ENCODE measurements at places on chromosomes 2 and 18. TPM values are rescaled to one million over a fixed set of nuclear protein-coding genes. Genes with fewer than 3 reads are reported as not detected.

GRCh38 chr2:215791481-215791937 is 221.8 kb downstream of the MREG start:
- no peaks in the 10 kb centered on the region for H3K27me3 ChIP-seq
- no peak for DNase-seq
- no peak overlapping the region for H3K27ac ChIP-seq
- H3K4me3 ChIP-seq: no peak overlapping the region
- peaks cover 15% of the 10 kb centered on the region for H3K4me1 ChIP-seq

ANKRD30BL gene
- total RNA-seq: not detected

- H3K27ac ChIP-seq: no peak overlapping the region
- no peaks in the 10 kb centered on the region for H3K36me3 ChIP-seq
- H3K27me3 ChIP-seq: no peaks in the 10 kb centered on the region
- no peak for DNase-seq
- H3K4me1 ChIP-seq: no peaks in the 10 kb centered on the region
Observed at GRCh38 chr2:8974016-8974415, 29.5 kb downstream of the MBOAT2 start.

DNA sequence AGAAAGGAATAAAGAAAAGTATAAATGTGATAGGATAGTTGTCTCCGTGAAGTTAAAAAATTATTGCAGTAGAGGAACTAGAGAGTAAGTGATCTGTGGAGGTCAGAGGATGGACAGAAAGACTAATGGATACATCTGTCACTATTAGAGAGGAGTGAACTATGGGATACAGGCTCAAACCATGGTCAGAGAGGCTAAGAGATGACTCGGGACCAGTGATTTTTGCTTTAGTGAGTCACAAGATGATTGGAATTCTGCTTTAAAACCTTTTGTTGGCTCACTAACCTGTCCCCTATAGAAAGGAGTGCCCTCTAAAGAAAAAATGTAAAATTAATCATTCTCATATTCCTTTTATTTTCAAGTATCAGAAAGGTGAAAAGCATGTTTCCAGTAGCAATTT is 30.3 kb downstream of the ALMS1 start:
- H3K27me3 ChIP-seq: no peaks in the 10 kb centered on the region
- peaks cover 6% of the 10 kb centered on the region for H3K4me1 ChIP-seq
- H3K36me3 ChIP-seq: peaks cover 2% of the 10 kb centered on the region

EN1 gene
- not detected for total RNA-seq

GRCh38 chr2:207123335-207123744 is 42.4 kb downstream of the KLF7 start:
- peaks cover 69% of the 10 kb centered on the region for H3K4me1 ChIP-seq
- H3K27me3 ChIP-seq: no peaks in the 10 kb centered on the region
- peak overlapping the region; percentile 55 for H3K4me3 ChIP-seq
- H3K27ac ChIP-seq: peak overlapping the region; percentile 25
- H3K36me3 ChIP-seq: peaks cover 4% of the 10 kb centered on the region

DNA sequence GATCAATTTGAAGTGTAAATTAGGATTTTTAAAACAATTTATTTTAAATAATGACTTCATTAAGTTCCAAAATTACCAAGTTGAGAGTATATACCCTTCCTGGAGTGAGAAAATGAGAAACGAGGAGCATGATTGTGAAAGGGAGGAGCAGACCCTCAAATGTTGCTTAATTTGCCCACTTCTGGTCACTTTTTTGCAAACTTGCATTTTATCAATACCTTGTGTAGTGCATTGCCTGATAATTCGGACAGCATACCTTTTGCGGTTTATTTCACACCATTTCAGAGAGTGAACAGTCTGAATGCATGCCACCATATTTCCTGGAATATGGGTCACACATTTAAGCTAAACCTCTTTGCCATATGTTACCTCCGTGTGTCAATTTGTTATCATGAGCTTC is 669.7 kb downstream of the RNF144A start:
- H3K27ac ChIP-seq: no peak overlapping the region
- H3K27me3 ChIP-seq: no peaks in the 10 kb centered on the region
- DNase-seq: no peak
- H3K4me3 ChIP-seq: no peak overlapping the region
- H3K36me3 ChIP-seq: peaks cover 27% of the 10 kb centered on the region

DNA sequence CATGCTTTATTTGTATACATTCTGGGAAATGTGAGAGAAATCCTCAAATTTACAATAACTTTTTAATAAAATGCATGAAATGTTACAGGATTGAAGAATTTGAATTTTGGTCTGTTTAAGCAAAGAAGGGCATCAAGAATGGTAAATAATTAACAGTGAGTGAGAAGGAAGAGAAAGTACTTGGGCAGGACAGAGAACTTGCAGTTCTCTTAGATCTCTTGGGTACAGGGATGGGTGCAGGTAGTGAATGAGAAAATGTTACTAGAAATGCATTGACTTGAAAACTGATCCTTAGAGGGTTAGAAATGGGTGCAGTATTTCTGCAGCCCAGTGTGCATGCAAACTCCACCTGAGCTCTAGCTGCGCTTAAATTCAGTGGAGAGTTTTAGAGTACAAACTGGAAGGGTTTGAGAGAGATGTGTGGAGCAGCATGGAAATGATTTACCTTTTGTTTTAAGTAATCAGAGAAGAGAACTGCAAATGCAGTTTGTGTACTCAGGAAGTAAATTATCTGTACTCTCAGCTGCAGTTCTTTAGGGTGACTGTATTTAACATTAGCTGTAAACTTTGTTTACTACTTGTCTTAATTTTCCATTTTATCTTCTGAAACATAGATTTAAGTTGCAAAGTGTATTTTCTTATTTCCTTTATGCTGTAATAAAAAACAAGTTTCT is 51.0 kb upstream of the RAB27B start:
- H3K36me3 ChIP-seq: peaks cover 2% of the 10 kb centered on the region
- no peak overlapping the region for H3K27ac ChIP-seq
- peaks cover 21% of the 10 kb centered on the region for H3K4me1 ChIP-seq
- no peak overlapping the region for H3K4me3 ChIP-seq
- peaks cover 23% of the 10 kb centered on the region for H3K27me3 ChIP-seq

DNA sequence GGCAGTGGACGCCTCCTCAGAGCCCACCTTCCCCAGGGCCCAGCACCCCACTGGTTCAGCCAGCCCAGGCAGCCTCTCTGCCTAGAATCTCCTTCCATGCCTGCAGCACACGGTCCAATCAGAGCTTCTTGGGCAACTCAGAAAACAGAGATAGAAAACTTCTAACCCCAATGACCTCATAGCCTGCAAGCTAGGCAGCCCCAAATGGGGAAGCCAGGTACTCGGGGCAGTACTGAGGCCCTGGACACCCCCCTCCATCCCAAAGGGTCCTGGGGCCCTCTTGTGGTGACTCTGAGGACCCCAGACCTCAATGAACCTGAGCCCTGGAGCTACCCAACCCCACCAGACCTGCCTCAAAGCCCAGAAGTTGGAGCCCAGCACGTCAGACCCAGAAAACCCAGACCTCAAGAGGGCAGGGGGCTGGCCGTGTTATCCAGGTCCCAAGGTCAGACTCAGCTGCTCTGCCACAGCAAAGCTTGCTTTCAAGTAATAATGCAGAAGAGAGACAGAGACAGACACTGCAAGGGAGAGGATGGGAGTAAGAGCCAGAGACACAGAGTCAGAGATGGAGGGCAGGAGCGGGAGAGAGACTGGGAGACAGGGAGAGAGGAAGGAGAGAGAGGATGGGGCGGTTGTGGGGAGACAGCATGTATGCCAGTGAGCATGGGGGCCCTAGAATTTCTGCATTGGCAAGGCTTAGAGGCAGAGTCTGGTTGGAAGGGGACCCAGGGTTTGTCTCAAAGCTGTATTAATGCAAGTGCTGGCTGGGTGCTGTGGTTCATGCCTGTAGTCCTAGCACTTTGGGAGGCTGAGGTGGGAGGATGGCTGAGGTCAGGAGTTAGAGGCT is 28.2 kb downstream of the SERTAD2 start:
- no peaks in the 10 kb centered on the region for H3K36me3 ChIP-seq
- no peak overlapping the region for H3K4me3 ChIP-seq
- H3K4me1 ChIP-seq: no peaks in the 10 kb centered on the region
- no peak for DNase-seq

- H3K36me3 ChIP-seq: peaks cover 26% of the 10 kb centered on the region
- H3K4me3 ChIP-seq: peak overlapping the region; percentile 21
- H3K27me3 ChIP-seq: peaks cover 16% of the 10 kb centered on the region
- H3K4me1 ChIP-seq: peaks cover 61% of the 10 kb centered on the region
- no peak overlapping the region for H3K27ac ChIP-seq
- peak; percentile 46 for DNase-seq
Observed at GRCh38 chr18:58552057-58552461, 76.8 kb downstream of the ALPK2 start.

ADGRF3 gene
- total RNA-seq: 4.8 TPM

- no peak for DNase-seq
- H3K4me1 ChIP-seq: peaks cover 4% of the 10 kb centered on the region
- H3K4me3 ChIP-seq: no peak overlapping the region
- peaks cover 4% of the 10 kb centered on the region for H3K27me3 ChIP-seq
- no peak overlapping the region for H3K27ac ChIP-seq
Observed at GRCh38 chr2:10052216-10052615, 8.9 kb downstream of the KLF11 start.

DNA sequence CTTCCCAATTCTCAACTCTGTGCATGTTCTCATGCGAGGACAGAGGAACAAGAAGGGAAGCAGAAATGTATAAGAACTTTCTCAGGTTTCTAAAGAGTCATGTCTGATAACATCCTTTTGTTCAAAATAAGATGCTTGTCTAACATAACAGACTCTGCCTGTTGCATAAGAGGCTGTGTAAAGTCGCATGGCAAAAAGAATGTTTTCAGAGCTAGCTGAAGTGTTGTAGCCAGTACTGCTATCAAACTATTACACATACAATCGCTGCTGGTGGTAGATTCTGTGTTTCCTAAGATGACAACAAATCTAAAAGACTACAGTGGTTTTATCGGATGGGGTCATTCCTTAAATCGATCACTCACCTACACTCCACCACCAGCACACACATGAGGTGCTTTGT is 487.5 kb downstream of the IRS1 start:
- H3K36me3 ChIP-seq: no peaks in the 10 kb centered on the region
- H3K4me3 ChIP-seq: no peak overlapping the region
- peaks cover 7% of the 10 kb centered on the region for H3K4me1 ChIP-seq
- no peak overlapping the region for H3K27ac ChIP-seq
- DNase-seq: no peak

- DNase-seq: no peak
- H3K27ac ChIP-seq: no peak overlapping the region
- no peak overlapping the region for H3K4me3 ChIP-seq
- H3K27me3 ChIP-seq: peaks cover 10% of the 10 kb centered on the region
- peaks cover 2% of the 10 kb centered on the region for H3K36me3 ChIP-seq
Observed at GRCh38 chr2:100548771-100549170, 14.0 kb upstream of the PDCL3 start.

DNA sequence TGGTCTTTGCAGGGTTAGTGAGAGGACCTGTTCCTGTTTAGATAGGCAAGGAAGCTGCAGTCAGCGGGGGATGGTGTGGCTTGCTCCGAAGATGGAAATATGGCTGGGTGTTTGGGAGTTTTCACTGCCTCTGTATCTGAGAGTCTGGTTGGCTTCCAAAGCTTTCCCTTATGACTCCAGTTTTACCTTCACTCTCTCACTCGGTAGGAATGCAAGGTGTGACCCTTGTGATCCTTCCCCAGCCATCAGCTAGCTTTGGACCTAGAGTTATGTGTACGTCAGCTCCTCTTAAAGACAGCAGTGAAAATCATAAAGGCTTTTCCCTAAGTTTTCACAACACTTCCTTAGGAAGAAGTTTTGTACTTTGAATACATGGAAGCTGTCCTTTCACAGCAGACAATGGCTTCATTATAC is 35.5 kb upstream of the TMEM87B start:
- peaks cover 24% of the 10 kb centered on the region for H3K27me3 ChIP-seq
- no peaks in the 10 kb centered on the region for H3K4me1 ChIP-seq
- no peak overlapping the region for H3K4me3 ChIP-seq
- H3K27ac ChIP-seq: no peak overlapping the region

DNA sequence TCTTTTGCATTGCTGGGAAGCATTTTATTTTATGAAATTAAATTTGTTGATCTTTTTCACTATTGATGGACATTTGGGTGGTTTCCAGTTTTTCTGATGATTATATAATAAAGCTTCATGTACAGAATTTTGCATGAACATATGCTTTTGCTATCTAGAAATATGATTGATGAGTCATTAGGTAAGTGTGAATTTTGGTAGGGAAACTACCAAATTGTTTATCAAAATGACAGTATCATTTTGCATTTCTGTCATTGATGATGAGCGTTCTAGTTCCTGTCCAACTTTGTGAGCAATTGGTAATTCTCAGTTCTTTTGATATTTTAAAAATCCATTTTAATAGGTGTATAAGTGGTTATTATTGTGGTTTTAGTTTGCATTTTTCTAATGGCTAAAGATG is 67.7 kb downstream of the TAF4B start:
- H3K27ac ChIP-seq: no peak overlapping the region
- H3K4me3 ChIP-seq: no peak overlapping the region
- H3K36me3 ChIP-seq: peaks cover 4% of the 10 kb centered on the region
- H3K27me3 ChIP-seq: no peaks in the 10 kb centered on the region
- no peak for DNase-seq
- H3K4me1 ChIP-seq: peaks cover 7% of the 10 kb centered on the region

GRCh38 chr2:198371921-198372543 is 567.6 kb downstream of the PLCL1 start:
- DNase-seq: no peak
- no peak overlapping the region for H3K4me3 ChIP-seq
- H3K4me1 ChIP-seq: no peaks in the 10 kb centered on the region
- H3K27ac ChIP-seq: no peak overlapping the region
- peaks cover 17% of the 10 kb centered on the region for H3K27me3 ChIP-seq
- H3K36me3 ChIP-seq: no peaks in the 10 kb centered on the region

GRCh38 chr2:137056704-137057103 is 291.4 kb downstream of the THSD7B start:
- no peak overlapping the region for H3K27ac ChIP-seq
- no peaks in the 10 kb centered on the region for H3K36me3 ChIP-seq
- H3K4me1 ChIP-seq: no peaks in the 10 kb centered on the region
- no peak for DNase-seq
- no peak overlapping the region for H3K4me3 ChIP-seq
- no peaks in the 10 kb centered on the region for H3K27me3 ChIP-seq

CTLA4 gene
- 254 TPM for total RNA-seq

NGEF gene
- 2.3 TPM for total RNA-seq

DNA sequence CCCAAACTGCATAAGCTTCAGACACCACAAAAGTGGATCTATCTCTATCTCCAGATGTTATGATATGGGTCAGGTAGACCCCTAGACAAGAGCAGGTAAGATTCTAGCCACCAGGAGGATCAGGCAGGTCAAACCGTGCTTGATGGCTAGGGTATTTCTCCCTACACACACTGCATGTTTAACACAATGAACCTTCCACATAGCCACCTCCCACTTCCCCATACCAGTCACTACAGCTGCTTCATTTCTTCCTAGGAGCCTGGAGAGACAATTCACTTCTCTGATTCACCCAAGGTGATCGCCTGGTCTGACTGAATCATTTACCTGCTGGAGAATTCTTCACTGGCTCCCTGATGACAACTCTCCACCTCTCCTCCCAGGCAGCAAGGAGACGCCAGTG is 66.0 kb upstream of the MYCN start:
- DNase-seq: no peak
- no peak overlapping the region for H3K4me3 ChIP-seq
- no peaks in the 10 kb centered on the region for H3K36me3 ChIP-seq
- H3K27ac ChIP-seq: no peak overlapping the region
- no peaks in the 10 kb centered on the region for H3K4me1 ChIP-seq

GRCh38 chr2:120491111-120491625 is 145.2 kb downstream of the INHBB start:
- no peaks in the 10 kb centered on the region for H3K36me3 ChIP-seq
- H3K27ac ChIP-seq: no peak overlapping the region
- no peak overlapping the region for H3K4me3 ChIP-seq
- H3K27me3 ChIP-seq: peaks cover 10% of the 10 kb centered on the region
- H3K4me1 ChIP-seq: no peaks in the 10 kb centered on the region
- DNase-seq: no peak

GRCh38 chr2:152406836-152407161 is 71.8 kb downstream of the FMNL2 start:
- peak overlapping the region; percentile 34 for H3K27ac ChIP-seq
- H3K4me1 ChIP-seq: peaks cover 39% of the 10 kb centered on the region
- DNase-seq: no peak
- H3K27me3 ChIP-seq: peaks cover 13% of the 10 kb centered on the region
- no peaks in the 10 kb centered on the region for H3K36me3 ChIP-seq

Measured in activated T-cell treated with anti-CD3 and anti-CD28 coated beads, Interleukin-2, amount 50 U/mL, for 72 hours (primary cell).